Activated CD8-positive, alpha-beta memory T cell treated with anti-CD3 and anti-CD28 coated beads for 1 hour (primary cell): ENCODE measurements at places on chromosomes 2 and 18.

DNA sequence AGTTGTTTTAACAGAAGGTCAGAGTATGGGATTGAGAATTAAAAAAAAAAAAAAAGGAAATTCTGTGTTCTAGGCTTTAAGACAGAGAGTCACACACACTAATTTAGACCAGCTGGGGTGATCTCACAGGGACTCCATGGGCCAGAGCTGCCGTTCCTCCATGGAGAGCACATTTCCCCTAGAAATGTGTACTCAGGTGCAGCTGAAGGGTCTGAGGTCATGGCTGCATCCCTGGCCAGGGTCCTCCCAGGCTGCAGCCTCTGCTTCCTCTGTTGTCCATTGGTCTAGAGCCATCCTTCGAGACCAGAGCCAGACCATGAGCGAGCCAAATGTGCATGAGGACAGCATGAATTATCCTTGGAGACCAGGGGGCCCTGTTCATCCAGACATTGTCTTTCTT is 190.1 kb upstream of the TNP1 start:
- no peak for DNase-seq

DNA sequence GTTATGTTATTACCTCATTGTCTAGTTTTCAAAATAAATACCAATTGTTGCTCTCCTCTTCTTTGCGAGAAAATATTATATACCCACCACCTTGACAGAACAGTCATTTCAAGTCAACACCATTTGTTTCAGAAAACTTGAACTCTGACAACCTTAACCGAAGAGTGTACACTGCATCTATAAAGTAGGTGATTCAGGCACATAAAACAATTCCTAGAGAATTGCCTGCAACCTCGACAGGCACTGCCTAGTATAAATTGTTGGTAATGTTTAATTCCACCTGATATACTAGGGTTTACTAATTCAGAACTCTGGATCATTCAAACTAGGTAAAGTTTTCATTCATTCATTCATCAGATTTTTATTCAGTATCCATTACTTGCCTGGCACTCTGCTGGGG is 121.8 kb downstream of the AKAIN1 start:
- DNase-seq: no peak

- no peak for DNase-seq
Observed at GRCh38 chr18:62334120-62334519, 9.0 kb downstream of the TNFRSF11A start.

GRCh38 chr2:77778917-77779316 is 256.7 kb upstream of the LRRTM4 start:
- no peak for DNase-seq

DNA sequence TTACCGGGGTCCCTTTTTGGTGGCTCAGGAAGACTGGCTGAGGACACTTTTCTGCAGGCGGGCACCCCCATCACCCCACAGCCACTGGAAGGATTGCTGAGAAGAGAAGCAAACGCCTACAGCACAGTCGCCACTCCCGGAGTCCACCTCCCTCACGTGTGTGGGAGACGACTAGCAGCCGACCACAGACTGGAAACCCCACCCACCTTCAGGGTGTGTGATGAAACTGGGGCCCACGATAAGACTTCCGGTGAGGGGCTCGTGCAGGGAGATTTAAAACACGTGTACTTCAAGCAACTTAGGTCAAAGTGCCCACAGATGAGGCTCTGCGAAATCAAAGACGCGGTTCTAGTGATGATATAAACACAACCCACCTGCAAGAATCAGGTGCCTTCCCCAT is 26.3 kb downstream of the MBP start:
- DNase-seq: peak; percentile 62

- DNase-seq: no peak
Observed at GRCh38 chr18:28002841-28003240, 174.1 kb downstream of the CDH2 start.

- DNase-seq: no peak
Observed at GRCh38 chr18:70672581-70672980, 383.7 kb downstream of the SOCS6 start.

GRCh38 chr18:74930616-74931015 is 278.3 kb downstream of the PTGR3 start:
- DNase-seq: no peak

DNA sequence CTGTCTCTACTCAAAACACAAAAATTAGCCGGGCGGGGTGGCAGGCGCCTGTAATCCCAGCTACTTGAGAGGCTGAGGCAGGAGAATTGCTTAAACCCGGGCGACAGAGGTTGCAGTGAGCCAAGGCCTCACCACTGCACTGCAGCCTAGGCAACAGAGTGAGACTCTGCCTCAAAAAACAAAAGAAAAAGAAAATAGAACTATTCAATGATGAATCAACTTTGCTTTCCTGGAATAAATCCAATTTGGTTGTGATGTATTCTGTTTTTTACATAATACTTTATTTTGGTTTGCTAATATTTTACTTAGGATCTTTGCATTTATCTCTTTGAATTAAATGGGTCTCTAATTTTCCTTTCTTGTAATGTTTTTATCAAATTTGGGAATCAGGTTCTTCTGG is 86.3 kb upstream of the MBOAT2 start:
- DNase-seq: no peak

GRCh38 chr2:238693337-238694093 is 154.4 kb upstream of the TWIST2 start:
- DNase-seq: no peak

DNA sequence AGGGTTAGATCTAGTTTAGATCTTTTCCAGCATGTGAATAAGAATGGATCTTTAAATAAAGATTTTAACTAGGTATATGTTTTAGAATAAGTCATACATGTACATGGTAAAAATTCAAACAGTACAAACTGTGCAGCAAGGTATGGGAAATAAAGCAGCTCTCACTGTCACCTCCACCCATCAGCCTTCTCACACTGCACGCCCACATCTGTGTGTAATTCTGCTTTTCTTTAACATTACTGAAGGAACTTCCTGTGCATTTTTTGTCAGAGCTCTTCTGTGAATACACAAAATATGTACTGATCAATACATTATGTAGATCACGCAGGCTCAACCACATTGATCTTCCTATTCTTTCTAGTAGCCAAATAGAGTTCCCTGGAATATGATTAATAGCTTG is 3.4 kb downstream of the CASP8 start:
- no peak for DNase-seq

DNA sequence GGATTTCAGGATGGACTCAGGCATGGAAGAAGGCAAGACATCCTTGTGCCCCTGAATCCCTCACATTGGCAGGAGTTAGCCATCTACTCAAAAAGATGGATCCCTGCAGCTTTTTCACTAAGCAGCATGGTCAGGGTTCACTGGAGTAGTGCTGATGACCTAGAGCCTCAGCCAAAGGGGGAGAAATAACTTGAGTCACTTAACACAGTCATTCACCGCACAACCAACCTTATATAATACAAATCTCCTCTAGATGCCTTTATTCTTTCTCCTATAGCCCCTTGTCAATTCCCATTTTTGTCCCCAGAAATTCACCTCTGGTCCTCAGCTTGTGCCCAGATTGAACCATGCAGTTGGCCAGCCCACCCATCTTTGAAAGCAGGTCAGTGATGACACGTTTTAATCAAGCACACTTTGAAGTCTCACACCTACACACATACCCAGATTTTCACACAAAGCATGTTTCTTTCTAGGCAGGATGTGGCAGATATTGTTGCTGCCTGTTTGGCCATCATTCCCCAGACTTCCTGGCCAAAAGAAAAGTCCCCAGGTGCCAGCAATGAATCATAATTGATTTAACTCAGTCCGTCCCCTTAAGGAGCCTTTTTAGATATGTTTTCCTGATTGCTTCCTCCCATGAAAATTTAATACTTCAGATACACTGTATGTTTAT is 84.2 kb downstream of the LBH start:
- no peak for DNase-seq

- no peak for DNase-seq
Observed at GRCh38 chr18:77131100-77131651, 1.4 kb downstream of the MBP start.

DNA sequence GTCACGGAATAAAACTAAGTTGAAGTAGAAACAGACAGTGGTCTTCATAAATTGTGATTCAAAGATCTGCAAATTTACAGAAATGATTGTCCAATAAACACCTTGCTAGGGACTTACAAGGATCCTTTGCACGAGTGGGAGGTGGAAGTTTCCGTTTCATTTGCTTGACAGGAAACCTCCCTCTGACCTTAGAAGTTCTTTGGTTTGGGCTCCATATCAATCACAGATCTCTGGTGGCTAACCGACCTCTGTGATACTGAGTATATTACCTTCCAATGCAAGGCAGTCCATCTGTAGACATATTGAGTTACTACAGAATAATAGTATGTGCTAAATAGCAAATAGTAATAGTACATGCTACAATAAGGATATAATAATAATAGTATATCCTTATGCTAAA is 33.7 kb upstream of the RNF152 start:
- DNase-seq: no peak

DNA sequence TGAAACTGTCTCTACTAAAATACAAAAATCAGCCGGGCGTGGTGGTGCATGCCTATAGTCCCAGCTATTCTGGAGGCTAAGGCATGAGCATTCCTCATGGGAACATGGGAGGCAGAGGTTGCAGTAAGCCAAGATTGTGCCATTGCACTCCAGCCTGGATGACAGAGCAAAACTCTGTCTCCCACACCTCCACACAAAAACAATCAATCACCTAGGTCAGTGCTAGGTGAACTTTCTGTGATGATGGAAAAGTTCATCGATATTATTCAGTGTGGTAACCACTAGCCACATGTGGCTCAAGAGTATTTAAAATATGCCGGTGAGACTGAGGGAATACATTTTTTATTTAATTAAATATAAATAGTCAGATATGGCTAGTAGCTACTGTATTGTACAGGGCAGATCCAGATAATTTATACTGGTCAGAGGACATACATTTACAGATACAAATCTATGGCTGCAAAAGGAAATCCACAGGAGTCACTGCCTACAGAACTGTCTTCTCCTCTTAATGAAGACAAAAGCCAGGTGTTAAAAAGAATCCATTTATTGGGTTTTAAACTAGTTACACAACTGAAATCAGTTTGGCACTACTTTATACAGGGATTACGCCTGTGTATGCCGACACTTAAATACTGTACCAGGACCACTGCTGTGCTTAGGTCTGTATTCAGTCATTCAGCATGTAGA is 3.9 kb upstream of the GPR75 start:
- DNase-seq: no peak

DNA sequence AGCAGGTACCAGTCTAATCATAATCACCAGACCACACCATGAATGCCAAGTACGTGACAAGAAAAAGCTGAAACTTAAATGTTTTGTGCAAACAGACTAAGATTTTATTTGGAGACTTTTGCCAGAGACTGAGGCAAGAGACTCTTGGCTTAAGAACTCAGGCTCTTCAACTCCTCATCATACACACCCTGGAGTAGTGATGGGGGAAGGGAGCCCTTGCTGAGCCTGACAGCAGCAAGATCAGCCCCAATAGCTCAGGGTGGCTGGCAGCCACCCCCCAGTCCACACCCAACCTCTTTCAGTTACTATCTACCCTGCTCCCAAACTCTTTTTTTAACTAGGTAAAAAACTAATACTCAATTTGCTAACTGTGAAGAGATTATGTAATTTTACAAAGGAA is 114.8 kb downstream of the CCBE1 start:
- DNase-seq: no peak

GRCh38 chr18:5455674-5456073 is 88.1 kb downstream of the EPB41L3 start:
- DNase-seq: no peak

GRCh38 chr2:188028739-188029138 is 262.9 kb upstream of the GULP1 start:
- no peak for DNase-seq

DNA sequence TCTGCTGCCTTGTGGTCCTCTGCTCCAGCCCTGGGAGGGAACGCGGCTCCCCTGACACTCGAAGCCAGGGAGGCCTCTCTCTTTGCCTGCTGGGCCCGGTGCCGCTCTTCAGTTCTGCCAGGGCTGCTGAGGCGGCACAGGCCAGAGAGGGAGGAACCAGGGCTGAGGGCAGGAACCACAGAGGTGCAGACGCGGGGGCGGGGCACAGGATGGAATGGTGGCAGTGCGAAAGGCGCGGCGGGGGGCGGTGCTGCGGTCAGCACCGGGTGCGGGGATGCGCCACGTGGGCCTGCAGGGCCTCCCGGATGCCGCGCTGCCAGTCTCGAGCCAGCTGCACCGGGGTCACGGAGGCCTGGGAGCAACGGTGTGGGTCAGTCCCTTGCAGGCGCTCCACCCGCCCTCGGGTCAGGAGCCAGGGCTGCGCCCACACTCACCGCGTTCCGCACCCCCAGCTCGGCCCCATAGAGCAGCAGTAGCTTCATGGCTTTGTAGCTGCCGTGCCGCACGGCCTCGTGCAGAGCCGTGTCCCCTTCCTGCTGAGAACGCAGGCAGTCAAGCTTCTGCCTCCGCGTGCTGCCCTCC is 4.4 kb downstream of the ANKRD23 start:
- peak; percentile 69 for DNase-seq

- DNase-seq: no peak
Observed at GRCh38 chr2:159516241-159516758, 100.0 kb downstream of the BAZ2B start.

- DNase-seq: no peak
Observed at GRCh38 chr2:232869138-232870017, 686 bp upstream of the SNORC start.

DNA sequence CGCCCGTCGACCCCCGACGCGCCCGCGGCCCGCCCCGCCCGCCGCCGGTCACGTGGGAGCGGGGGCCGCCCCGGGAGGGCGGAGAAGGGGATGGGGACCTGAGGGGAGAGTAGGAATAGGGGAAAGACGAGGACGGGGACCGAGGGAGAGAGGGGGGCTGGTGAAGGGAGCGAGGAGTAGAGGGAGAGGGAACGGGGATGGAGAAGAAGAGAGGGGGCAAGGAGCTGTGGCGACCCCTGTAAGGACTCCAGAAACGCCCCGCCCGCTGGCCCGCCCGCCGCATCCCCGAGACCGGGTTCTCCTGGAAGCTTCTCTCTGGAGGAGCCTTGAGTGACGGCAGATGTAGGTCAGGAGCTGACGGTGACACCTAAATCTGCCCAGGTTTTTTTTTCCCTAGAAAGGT is 615 bp downstream of the ADNP2 start:
- DNase-seq: no peak

DNA sequence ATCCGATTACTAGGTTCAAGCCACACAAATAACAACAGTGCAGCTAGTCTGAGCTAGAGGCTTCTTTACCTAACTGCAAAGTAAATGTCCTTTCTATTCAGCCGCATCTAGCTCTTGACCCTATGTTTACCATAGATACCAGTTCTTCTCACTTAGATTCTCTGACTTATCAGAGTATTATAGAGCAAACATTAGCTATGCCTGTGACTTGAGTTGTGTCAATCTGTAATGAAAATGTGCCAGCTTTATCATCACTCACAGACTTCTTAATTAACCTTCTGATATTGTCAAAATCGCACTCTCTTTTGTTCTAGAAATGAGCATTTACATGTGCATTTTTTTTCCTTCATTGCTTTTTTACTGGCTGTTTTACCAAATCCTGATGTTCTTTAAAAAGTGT is 79.9 kb downstream of the BCL11A start:
- no peak for DNase-seq
